ENCODE measurements at places on chromosomes 2 and 18.

- DNase-seq = no peak
These were observed 312.9 kb upstream of the FIGN start for GRCh38 chr2:164048729-164049128.

DNA sequence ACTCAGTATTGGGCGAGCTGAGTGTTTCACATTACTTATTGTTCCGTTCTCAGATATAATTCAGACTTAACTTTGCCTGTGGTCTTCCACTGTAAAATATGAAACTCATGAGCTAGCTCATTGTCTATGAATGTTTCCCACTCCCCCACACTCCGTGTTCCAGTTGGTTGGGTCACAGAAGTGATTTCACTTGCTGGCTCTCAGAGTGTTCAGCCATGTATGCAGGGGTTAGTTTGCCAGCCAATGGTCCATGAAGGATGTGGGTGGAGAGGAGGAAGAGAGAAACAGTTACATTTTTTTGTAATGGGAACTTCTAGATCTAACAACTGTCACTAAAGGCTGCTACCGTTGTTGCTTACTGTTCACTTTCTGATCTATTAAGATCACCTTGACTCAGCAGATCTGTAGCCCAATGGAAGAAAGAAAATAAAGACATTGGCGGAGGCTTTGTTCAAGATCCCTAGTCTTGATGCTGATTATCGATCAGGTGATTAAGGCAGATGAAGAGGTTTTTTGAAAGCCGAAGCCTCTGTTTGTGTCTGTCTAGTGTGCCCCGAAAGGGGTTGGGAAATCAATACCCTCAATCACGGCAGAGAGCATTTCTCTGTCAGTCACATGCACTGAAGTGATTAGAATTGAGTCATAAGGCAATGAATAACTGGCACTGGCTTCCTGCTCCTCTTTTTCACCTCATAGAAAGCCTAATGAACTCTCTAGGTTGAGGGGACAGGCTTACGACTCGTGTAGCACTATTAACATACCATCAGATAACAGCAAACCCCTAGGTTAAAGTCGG lies 279.7 kb upstream of the FIGN start:
- no peak for DNase-seq

- no peak for DNase-seq
These were observed 4.4 kb downstream of the FBLN7 start for GRCh38 chr2:112142525-112143078.

GRCh38 chr2:36487947-36488346 lies 110.0 kb downstream of the FEZ2 start:
- no peak for DNase-seq

GRCh38 chr18:22639026-22639463 lies 221.3 kb upstream of the CTAGE1 start:
- DNase-seq = no peak

- peak; percentile 4 for DNase-seq
These were observed 108.4 kb upstream of the BZW1 start for GRCh38 chr2:200703127-200703925.

- DNase-seq = no peak
These were observed 48.9 kb downstream of the DYNC1I2 start for GRCh38 chr2:171735991-171736710.

- peak; percentile 1 for DNase-seq
These were observed 41.4 kb downstream of the OXER1 start for GRCh38 chr2:42722320-42723190.

GRCh38 chr18:32742579-32742978 lies 30.2 kb downstream of the KLHL14 start:
- no peak for DNase-seq

- DNase-seq = no peak
These were observed 483.9 kb downstream of the PTH2R start for GRCh38 chr2:208890486-208890885.

DNA sequence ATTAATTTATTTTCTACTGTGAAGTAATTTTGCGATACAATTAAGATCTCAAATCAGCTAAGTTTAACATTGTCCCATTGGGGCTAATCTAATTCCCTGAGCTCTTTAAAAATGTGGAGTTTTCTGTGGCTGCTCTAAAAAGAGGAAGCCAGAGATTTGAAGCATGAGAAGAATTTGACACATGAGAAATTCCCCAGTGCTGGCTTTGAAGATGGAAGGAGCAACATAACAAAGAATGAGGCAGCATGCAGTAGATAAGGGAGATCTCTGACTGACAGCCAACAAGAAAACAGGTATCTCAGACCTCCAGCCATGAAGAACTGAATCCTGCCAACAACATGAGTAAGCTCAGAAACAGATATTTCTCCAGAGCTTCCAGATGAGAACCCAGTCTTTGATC lies 308.4 kb downstream of the ZNF804A start:
- DNase-seq = no peak

DNA sequence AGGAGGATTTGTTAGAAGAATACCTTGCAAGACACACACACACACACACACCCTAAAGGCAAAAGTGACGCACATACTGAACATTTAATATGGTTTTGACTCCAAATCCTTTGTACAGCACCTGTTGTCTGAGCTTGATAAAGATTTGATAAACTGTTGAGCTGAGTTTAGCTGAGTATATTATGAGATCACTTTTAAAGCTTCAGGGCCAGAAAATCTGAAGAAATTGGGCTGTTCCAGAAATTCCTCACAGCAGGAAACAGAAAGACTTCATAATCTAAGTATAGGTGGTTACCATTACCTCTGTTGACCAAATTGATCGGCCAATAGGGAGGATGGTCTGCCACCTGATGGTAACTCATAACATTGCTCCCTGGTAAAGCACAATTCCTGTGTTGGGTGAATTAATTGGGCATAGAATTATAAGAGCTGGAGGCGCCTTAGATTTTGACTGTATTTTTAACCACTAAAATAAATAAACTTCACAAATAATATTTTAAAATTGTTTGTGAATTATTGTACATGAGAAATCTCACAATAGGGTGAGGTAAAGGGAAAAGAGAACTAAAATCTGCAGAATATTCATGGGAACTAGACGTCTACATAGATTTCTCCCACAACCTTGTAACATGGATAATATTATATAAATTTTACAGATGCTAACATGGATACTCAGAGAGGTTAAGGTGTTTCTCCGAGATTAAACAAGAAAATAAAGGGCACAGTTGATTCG lies 21.8 kb upstream of the RPIA start:
- no peak for DNase-seq

GRCh38 chr2:189407281-189408209 lies 33.7 kb upstream of the WDR75 start:
- no peak for DNase-seq

- DNase-seq = no peak
These were observed 4.6 kb downstream of the MIB1 start for GRCh38 chr18:21745231-21745630.

- no peak for DNase-seq
These were observed 172.8 kb downstream of the DCDC2C start for GRCh38 chr2:3876221-3876620.

GRCh38 chr2:233440314-233440713 lies 86.0 kb downstream of the DGKD start:
- DNase-seq = no peak

DNA sequence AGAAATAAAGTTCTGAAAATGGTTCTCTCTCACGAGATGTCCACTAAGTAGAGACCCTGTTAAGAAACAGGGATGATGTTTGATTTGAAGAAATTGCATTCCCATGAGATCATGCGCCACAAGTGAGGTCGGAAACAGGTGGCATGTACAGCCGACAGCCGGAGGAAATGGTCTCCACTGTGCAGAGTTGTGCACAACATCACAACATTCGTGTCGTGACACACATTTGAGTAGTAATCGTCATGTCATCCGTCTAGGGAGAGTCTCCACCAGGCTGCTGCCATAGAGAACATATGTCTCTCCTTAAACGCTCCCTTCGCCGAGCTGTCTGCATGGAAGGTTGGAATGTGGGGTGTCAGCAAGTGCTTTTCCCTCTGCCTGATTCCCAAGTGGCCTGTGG lies 84.7 kb downstream of the ASAP2 start:
- no peak for DNase-seq

DNA sequence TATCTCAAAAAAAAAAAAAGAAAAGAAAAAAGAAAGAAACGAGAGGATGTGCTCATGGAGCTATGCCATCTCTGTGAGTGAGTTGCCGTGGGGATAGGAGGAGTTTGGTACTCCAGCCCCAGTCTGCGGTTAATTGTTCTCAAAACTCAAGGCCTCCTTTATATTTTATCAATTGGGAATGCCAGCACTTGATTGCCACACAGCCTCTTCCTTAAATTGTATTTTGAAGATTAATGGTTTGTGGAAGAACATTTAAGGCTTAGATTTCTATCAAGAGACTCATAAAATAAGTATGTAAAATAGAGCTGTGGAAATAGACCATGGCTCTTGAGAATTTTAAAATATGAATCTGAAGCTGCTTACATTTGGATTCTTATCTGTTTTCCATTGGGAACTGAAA lies 29.8 kb downstream of the KCNE4 start:
- no peak for DNase-seq

DNA sequence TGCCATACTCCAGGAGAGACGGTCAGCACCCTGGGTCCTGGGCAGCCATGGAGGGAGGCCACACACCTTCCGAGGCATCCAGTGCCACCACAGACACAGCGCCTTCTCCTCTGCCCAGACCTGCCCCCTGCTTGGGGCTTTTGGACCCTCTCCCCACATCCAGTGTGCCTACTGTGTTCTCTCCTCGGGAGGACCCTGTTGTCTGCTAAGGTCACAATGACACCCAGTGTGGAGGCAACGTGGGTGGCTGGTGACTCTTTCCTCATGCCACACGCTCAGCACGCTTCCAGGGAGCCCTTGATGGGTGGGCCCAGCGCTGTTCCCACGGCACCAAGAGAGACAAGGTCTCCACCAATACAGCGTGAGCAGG lies 251.9 kb downstream of the EIPR1 start:
- DNase-seq = no peak

GRCh38 chr18:49481317-49481716 lies 5.7 kb downstream of the C18orf32 start:
- no peak for DNase-seq

DNA sequence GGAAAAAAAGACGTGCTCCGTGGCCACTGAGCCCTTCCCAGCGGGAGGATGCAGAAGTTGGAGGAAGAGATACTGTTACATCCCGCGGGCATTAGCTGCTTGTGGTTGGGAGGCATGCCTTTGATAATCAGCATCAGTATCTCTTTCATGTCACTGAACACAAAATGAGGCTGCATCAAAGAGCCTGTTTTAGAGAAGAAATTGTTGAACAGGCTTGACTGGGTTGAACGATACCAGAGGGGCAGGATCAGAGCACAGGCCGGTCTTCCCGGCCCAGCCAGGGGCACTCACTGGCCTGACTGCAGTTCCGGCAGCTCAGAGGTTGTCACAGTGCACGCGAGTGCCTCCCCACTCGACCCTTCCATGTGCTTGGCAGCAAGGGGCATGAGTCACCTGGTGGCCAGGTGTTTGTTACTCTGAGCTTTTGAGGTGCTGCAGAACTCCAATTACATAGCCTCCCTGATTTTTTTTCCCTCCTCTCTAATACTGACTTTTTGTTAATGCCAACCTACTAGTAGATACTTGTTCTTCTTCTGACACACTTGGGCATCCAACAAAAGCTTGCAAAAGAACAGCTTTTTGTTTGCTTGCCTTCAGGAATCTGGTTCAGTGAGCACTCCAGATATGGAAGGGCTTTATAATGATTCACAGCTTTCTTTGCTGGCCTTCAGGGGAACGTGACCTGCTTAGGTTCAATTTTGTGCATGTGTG lies 121.6 kb downstream of the VAPA start:
- no peak for DNase-seq

DNA sequence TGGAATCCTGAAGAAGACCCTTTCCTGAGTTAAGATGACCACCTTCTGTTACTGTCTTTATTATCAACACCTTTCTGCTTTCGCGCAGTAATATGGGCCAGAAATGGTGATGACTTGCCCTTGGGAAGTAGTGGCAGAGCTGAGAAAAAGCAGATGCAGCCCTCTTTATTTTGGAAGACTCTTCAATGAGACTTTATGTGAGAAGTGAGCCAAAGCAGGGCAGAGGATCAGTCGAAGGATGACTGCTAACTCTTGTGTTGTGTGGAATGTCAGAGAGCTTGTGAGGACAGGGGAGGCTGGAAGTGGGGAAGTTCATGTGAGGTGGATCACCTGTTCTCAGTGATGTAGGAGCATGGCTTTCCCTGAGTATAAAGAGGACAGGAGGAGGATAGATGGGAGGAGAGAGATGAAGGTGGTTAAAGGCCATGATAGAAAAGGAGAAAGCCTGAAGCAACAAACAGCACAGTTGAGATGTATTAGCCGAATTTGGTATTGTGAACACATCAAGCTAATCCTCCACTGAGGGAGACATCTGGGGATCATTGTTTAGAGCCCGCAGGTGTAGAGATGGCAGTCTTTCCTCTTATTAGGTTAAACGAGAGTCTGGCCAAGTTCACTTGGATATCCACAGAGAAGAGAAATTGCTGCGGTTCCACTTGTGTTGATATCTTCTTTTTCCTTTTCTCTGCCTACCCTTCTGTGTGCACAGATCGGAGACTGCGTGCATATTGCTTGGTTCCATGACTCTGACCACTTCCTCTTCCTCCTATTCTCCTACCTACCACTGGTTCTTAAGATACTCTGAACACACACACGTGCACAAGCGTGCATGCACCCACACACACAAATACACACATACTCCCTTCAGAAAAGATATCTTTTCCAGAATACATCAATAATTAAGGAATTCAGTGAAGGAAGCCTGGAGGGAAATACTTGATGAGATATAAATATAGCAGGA lies 67.4 kb downstream of the SLC9A2 start:
- no peak for DNase-seq

- DNase-seq = no peak
These were observed 23.1 kb downstream of the ICOS start for GRCh38 chr2:203959672-203960071.

- no peak for DNase-seq
These were observed 228.4 kb upstream of the MEX3C start for GRCh38 chr18:51425889-51426288.

DNA sequence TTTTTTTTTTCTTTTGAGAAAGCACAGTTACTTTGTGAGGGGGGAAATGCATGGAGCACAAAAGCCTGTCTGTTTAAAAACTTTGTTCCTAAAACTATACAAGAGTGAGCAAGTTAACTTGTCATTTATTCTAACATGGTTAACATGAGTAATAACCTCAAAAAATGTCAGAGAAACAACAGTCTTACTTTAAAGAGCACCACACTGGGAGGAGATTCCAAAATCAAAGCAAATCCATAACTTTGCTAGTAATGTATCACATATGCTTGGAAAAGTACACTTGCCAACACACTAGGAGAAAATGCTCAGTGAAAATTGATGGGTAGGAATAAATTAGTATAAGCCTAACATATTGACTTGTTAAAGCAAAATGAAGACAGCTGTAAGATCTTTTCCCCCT lies 157.1 kb downstream of the PRPF40A start:
- DNase-seq = no peak

- DNase-seq = no peak
These were observed 16.0 kb upstream of the TBR1 start for GRCh38 chr2:161400076-161400475.
